ENCODE measurements at places on chromosomes 7 and 10. TPM values are rescaled to one million over a fixed set of nuclear protein-coding genes. Genes with fewer than 3 reads are reported as not detected.

DNA sequence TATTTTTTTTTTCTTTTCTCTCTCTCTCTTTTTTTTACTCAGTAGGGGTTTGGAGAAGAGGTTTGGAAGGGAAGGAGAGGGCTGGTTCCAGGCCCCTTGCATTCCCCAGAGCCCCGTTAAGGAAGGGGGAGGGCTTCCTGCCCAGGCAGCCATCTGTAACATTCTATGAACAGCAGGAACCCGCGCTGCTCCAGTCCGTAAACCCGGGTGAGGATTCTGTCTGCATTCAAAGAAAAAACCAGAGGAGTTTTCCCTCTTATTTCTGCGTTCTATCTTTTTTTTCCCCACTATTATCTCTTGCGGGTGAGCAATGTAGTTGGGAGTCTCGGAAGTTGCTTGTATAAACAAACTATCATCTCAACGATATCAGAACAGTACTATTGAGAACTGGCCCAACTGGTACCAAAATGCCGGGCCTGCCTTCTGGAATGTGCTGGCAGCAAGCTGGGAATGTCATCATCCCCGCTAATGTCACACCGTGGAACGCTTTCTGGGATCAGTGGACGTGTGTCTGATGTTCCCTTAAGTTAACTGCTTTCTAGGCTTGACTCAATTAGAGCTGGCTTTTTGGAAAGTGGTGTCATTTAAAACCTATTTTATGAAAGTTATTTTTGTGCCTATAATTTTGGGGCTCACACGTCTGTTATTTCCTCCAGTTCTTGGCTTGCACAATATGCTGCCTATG is 153.1 kb upstream of the MEOX2 start:
- no peak for DNase-seq

DNA sequence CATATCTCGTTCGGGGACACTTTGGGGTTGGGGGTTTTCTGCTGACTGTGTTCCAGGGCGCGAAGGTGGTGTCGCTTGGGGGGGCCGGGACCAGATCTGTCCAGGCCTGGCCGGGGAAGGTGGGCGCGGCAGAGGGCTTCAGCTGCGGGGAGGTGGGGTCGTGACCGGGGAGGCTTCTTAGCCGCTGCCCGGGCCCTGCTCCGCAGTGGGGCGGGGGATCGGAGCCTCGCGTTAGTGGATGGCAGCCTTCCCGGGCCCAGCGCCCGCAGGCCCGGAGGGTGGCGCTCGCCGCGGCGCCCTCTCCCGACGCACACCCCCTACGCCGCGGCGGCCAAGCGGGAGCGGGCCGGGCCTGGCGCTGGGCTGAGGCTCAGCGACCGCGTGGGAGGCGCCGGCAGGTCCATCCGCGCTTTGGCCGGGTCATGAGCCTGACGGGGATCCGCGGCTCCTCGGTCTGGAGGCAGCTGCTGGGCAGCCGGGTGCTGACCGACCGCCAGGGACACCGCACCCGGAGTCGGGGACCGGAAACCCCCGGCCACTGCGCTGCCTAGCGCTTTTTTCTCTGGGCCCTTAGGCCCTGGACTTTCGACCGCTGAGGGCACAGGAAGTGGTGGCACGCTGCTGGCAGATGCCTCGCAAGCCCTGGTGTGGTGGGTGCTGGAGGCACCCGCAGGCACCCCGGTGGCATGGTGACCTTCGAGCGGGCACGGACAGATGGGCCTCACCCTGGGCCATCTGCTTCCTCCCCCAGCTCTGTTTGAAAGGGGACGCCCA is 1.2 kb downstream of the AGAP3 start:
- no peak for DNase-seq

Gene PNLIPRP1
- 0.74 TPM for total RNA-seq

Gene SEC31B
- total RNA-seq = 12.4 TPM

Data from GM12878 (cell line).